KBM-7 (cell line): ENCODE measurements at places on chromosomes 1 and 21.

GRCh38 chr1:214544791-214545190 lies 6.6 kb downstream of the PTPN14 start:
- DNase-seq = peak; percentile 28

DNA sequence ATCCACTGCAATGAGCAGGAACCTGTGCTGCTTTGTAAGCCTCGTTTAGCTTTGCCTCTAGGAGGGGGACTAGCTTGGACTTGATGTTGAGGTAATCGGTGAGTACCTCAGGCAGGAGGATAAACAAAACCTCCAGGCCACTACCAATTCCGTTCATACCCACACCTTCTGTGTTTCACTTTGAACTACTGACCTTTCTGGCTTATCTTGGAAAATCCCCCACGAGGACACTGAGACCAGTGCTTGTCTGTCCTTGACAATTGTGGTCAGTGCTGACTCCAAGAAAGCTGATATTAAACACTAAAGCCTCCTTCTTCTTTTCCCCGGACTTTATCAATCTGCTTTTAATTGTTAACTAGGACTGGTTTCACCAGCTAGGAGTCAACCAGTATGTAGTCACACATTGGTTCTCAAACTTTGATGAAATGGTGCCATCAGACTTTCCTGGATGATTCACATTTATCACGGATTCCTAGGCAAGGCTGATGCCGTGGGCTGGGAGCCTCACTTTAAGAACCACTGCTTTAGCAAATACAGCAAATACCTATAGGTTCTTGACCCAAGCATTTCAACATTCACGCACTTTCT lies 52.7 kb downstream of the TGFB2 start:
- no peak for DNase-seq

DNA sequence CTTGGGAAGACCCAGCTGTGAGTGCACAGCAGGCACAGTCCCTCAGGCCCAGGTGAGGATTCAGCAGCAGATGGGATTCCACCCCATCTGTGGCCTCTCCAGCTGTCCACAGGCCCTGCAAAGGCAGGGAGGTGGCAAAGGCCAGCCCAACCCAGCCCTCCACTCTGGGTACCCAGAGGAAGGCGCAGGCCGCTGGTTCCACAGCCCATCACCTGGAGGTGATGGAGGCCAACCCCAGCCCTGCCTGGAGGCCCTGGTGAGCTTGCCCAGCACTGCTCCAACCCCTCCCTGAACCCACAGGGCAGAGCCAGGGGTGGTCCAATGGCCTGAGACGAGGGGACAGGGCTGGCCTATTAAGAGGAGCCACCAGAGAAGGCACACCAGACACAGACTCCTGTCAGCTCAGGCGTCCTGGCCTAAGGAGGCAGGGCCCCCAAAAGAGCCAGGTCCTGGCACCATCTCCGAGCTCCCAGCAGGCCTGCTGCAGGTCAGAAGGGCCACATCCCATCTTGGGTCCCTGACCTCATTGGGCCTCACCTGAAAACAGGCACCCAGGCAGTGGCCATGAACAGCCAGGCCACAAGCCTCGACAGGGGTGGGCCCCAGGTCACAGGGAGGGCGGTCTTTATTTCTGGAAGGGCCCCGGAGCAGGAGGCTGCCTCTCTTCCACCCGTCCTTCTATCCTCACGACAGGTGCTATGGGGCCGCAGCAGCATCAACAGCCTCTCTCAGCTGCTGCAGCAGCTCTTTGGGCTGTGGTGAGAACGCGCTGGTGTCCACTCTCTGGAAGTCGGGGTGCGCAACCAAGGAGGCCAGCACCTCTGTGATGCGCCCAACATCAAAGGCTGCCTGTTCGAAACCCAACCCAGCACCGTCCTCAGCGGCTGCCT lies 3.2 kb downstream of the JMJD4 start:
- DNase-seq = no peak

- DNase-seq = no peak
Measured at GRCh38 chr1:167298325-167298724, 77.6 kb downstream of the POU2F1 start.

DNA sequence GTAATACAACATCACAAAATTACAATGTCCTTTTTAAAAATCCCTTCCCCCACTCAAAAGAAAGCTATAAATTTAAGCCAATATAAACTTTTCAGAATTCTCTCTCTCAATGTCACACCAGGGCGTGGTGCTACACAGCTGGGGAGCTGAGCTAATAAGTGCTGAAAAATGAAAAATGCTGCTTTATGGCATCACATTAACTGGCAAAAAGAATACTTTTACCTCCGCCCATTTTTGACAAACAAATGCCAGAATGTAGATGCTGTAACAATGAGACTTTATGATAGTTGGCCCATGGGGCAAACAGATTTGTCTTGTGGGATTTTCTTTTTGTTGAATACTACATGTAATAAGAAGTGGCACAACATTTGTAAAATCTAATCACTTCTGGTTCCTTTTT lies 12.7 kb upstream of the LYPLAL1 start:
- DNase-seq = no peak

DNA sequence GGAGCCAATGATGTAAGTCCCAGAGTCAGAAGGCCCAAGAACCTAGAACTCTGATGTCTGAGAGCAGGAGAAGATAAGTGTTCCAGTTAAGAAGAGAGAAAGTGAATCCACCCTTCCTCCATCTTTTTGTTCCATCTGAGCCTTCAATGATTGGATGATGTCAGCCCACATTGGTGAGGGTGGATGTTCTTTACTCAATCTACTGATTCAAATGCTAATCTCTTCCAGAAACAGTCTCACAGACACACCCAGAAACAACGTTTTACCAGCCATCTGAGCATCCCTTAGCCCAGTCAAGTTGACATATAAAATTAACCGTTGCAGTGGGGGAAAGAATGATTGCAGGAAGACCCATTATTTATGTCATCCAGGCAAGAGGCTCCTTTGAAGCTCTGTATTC lies 16.5 kb upstream of the RNF220 start:
- DNase-seq = no peak

DNA sequence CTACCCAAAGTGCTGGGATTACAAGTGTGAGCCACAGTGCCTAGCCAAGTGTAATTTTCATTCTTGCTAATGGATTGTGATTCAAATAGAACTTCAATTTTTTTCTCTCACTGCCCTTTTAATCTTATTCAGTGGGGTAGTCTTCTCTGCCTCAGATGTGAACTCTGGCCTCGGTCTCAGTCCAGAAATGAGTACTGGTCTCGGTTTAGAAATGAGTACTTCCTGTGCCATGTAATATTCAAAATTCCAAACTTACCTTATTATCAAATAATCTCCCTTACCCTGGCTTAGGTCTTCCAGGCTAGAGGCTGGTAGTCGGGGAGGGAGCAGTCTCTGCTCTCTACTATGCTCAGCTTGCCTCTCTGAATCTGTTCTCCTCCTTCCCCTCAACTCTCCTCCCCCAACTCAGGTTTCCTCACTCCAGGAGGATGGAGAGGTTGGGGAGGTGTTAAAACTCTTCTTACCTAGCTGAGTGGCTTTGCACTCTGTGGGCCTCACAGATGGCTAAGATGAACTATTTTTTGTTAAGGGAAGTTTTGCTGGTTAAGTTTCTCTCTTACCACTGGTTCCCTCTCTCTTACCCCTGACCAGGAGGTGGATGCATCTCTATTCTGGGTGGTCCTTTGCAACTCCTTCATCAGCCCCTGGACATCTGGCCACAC lies 4.8 kb upstream of the SLAMF9 start:
- DNase-seq = no peak

DNA sequence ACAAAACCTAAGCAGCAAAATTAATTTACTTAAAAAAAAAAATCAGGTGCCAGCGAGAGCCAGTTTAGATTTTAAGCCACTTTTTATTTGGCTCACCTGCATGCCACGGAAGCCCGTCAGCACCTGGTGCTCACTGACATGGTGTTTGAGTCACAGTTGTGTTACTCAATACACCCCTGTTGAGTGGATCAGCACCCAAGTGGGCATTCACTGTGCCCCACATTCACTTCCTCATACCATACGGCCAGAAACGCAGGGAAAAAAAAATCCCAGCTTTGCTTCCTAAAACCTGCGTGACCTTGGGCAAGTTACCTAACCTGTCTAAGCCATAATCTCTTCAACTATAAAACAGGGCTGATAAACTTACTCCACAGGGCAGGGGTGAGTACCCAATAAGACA lies 42.8 kb upstream of the SIM2 start:
- DNase-seq = no peak

- DNase-seq = peak; percentile 63
Measured at GRCh38 chr1:55179177-55179835, 35.9 kb downstream of the USP24 start.

DNA sequence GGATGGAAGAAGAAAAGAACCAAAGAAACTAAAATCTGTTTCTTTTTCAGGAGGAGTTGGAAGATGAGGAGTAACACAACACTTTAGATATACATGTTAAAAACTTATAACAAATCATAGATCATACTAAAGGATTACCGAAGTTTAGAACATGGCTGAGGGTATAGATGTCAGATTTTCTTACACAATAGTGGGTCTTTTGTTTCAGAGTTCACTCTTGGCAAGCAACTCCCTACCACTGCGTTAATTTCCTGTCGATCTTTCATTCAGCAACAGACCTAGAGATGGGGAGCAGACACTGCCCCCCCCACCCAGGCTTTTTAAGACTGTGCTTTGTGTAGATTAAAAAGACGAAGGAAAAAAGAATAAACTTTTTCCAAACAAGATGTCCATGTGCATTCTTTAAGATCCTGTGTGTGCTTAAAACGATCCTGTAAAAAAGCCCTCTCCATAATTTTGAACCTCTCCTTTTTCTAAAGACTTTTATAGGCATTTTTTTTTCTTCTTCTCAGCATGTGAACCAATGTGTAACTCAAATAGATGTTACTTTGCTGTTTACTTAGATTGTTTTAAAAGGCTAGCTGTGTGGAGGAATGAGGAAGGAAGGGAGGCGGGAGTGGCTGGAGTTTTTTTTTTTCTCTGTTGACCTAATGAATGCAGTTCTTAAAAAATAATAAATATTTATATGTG lies 50.4 kb downstream of the NFIA start:
- no peak for DNase-seq

GRCh38 chr1:2411801-2412394 lies 466 bp downstream of the PEX10 start:
- no peak for DNase-seq

DNA sequence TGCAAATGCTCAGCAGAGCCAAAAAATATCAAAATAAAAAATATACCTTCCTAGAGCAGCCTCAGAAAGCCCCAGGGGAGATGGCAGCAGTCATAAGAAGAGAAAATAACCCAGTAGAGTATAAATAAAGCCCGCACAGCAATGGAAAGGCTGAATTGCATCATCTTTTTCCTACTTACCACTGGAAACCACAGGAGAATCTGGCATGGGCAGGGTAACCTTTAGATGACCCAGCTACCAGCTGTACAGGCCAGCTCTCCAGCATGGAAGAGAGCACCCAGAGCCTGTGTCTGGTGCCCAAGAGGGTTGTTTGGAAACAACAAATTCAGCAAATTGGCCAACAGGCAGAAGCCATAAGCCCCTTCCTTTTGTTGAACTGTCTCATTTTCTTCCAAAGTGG lies 253.1 kb downstream of the OMA1 start:
- no peak for DNase-seq

- no peak for DNase-seq
Measured at GRCh38 chr1:235749755-235750300, 100.2 kb upstream of the GNG4 start.

DNA sequence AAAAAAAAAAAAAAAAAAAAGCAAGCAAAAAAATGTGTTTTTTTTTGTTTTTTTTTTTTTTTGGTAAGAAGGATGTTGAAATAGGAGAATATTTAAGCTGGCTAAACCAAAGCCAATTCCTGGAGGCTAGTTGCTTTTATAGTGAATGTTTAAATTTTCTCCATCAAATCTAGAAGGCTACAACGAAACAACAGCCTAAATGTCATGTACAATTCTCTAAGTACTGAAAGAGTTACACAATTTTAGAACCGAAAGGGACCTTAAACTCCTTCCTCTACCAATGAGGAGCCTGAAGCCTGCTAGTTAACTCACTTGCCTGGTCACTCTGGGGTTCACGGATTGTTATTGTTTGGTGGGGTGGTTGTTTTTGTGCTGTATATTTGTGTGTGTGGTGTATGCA lies 3.5 kb downstream of the WLS start:
- no peak for DNase-seq

- no peak for DNase-seq
Measured at GRCh38 chr1:26016953-26017545, 4.5 kb upstream of the EXTL1 start.

- DNase-seq = no peak
Measured at GRCh38 chr1:80818211-80818610, 982.5 kb upstream of the ADGRL2 start.

- DNase-seq = peak; percentile 20
Measured at GRCh38 chr1:173445164-173445563, 32.0 kb upstream of the PRDX6 start.

DNA sequence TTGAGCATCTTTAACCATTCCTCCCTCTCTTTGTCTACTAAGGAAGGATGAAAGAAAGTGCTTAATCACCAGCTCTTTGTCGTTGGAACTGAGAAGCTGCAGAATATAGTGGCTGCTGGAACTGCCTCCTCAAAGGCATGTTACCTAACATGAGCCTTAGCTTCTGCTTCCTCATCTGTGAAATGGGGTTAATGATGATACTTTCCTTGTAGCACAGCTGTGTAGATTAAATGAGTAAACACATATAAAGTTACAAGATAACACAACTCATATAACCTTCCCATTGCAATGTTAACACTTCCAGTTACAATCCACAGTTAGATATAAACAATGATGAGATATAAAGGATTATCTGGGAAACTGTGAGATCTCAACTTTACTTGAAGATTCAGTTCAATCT lies 48.4 kb upstream of the ZNF326 start:
- DNase-seq = no peak

DNA sequence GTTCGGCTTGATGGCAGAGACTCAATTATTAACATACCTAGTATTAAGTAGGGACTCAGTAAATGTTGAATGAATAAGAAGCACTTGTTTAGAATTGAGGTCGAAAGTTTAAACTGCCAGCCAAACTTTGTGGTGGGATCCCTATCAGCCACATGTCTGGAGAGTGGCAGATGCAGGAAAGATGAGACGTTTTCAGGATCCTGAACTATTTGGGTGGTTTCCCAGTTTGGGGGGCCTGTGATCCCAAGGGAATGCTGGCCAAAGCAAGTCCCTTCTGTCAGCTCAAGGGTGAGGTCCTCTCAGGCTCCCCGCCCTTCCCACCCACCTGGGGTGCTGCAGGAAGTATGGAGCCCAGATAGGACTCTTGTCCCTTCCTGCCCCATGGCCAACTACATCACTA lies 38.6 kb downstream of the KCNC4 start:
- DNase-seq = no peak

GRCh38 chr1:225631021-225631663 lies 21.8 kb downstream of the ENAH start:
- no peak for DNase-seq

GRCh38 chr1:228157729-228158126 lies 7.9 kb upstream of the IBA57 start:
- no peak for DNase-seq

DNA sequence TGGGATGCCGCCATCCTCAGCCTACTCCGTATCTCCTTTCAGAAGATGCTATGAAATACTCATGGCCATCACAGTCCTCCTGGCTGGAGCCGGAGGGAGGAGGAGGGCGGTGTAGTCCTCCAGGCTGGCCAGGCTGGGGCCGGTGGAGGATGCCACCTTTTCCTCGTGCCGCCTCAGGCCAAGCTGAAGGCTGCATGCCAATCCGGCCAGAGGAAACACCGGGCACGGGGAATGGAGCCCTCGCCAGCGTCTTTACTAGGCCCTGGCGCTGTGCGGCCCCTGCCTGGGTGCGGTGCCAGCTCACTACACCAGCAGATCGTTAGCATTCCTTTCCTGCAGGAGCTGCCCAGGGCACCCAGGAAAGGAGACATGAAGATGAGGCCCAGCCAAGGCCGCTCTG lies 70.1 kb downstream of the CASZ1 start:
- no peak for DNase-seq

- DNase-seq = no peak
Measured at GRCh38 chr1:201968202-201968925, 13.1 kb downstream of the TIMM17A start.

- peak; percentile 47 for DNase-seq
Measured at GRCh38 chr1:193533853-193534252, 347.4 kb upstream of the B3GALT2 start.
